Activated CD8-positive, alpha-beta memory T cell treated with anti-CD3 and anti-CD28 coated beads for 1 hour (primary cell): ENCODE measurements at places on chromosomes 5 and 9.

DNA sequence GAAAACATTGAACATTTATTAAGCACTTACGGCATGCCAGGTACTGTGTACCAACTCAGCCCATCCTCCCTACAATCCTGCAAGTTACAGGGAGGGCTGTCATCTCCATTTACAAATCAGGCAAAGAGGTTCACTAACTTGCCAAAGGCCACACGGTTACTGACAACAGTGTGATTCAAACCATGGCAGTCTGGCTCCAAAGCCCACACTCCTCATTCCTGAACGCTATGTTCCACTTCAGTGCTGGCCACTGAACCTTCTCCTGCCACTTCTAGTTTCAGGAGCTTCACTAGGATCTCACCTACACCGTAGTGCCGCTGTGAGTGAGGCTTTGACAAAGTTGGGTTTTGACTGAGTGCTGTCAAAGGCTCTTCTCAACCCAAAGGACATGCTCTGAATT is 7.2 kb upstream of the LIFR start:
- no peak for DNase-seq

DNA sequence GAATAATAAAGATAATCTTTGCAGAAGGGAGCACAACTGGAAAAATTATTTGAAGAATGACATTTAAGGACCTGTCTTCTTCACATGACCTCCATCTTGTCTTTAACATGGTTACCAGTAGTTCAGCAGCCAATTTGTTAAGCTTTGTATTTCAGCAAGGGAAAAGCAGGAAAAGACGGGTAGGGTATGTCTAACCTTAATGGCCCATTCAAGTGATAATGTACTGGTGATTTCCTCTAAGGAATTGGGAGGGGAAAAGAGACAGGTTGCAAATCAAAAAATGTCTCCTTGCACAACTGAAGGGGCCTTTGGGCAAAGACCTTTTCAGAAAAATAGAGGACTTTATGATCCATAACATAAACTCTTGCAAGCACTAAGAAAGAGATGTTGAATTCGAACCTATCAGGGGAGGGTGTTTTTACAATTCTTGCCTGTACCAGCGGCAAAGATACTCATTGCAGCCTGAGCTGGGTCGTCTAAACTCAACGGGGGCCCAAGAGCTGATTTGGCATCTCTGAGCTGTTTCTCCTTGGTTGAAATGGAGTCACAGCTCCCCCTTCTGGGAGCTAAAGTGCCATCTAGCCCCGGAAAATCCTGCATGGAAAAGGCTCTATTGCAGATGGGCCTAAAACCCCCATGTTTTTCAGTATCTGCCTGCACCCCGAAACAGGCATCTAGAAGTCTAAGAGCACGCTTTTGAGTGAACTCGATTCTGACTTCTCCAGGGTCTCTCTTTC is 3.8 kb downstream of the BRINP1 start:
- DNase-seq = no peak

GRCh38 chr5:39670391-39670790 is 245.6 kb upstream of the DAB2 start:
- no peak for DNase-seq

- DNase-seq = no peak
Measured at GRCh38 chr9:27468462-27469110, 55.5 kb upstream of the IFNK start.

DNA sequence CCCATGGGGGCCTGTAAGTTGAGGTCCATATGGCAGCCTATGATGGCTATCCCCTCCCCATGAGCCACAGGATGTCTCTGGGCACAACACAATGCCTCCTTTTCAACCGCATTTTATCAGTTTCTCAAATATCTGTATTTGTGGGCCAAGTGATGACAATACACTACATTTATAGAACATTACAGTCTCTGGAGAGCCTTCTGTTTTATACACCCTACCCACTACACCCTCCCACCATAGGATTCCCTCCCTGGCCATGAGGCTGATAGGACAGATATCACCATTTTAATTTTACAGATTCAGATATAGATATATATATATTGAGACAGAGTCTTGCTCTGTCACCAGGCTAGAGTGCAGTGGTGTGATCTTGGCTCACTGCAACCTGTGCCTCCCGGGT is 236.8 kb downstream of the ENC1 start:
- DNase-seq = no peak

DNA sequence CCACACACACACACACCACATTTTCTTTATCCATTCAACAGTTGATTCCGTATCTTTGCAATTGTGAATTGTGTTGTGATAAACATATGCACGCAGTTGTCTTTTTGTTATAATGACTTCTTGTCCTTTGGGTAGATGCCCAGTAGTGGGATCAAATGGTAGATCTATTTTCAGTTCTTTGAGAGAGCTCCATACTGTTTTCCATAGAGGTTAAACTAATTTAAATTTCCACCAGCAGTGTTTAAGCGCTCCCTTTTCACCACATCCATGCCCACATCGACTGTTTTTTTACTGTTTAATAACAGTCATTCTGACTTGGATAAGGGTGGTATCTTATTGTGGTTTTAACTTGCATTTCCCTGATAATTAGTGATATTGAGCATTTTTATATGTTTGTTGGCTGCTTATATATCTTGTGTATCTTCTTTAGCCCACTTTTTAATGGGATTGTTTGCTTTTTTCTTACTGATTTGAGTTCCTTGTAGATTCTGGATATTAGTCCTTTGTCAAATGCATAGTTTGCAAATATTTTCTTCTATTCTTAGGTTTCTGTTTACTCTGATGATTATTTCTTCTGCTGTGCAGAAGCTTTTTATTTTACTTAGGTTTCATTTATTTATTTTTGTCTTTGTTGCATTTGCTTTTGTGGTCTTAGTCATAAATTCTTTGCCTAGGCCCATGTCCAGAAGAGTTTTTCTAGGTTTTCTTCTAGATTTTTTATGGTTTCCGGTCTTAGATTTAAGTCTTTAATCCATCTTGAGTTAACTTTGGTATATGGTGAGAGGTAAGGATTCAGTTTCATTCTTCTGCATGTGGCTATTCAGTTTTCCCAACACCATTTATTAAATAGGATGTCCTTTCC is 82.4 kb downstream of the SH3RF2 start:
- DNase-seq = no peak

DNA sequence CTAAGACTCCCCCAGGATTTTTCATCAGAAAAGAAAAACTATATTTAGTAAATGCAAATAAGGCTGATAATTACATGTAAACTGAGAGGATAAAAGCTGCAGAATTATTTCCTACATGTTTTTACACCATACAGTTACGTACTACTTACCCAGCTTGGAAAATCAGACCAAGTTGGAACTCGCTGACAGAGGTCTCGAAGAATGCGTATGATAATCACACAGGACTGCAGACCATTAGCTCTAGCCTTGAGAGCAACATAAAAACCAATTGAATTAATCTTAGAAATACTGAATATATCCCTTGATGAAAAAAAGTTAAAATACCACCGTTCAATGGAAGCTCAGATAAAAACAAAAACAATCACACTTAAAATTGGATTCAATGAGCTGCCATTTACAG is 65.6 kb downstream of the ZFR start:
- no peak for DNase-seq

GRCh38 chr5:147481376-147481775 is 28.5 kb downstream of the DPYSL3 start:
- no peak for DNase-seq

- DNase-seq = no peak
Measured at GRCh38 chr5:176364765-176365350, 429 bp upstream of the ARL10 start.

GRCh38 chr5:151692312-151692711 is 5.6 kb upstream of the SPARC start:
- DNase-seq = no peak

DNA sequence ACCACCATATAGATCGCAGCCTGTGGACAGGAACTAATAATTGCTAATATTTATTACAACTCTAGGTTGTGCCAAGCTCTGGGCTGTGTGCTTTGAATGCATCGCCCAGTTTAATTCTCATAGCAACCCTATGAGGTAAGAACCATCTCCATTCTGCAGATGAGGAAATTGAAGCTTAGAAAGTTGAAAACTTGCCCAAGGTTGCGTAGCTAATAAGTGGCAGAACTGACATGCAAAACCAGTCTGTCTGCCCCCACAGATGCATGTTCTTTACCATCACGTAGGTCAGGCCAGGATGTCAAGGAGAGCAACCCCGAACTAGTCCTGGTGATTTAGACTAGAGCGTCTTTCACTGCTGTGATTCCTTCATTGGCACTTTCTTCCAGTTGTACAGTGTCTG is 15.6 kb downstream of the WWC1 start:
- DNase-seq = no peak

GRCh38 chr5:139638090-139638735 is 9.9 kb upstream of the CXXC5 start:
- no peak for DNase-seq

- no peak for DNase-seq
Measured at GRCh38 chr9:135461936-135462335, 17.6 kb upstream of the PPP1R26 start.

GRCh38 chr5:168301593-168302390 is 10.3 kb downstream of the WWC1 start:
- no peak for DNase-seq

DNA sequence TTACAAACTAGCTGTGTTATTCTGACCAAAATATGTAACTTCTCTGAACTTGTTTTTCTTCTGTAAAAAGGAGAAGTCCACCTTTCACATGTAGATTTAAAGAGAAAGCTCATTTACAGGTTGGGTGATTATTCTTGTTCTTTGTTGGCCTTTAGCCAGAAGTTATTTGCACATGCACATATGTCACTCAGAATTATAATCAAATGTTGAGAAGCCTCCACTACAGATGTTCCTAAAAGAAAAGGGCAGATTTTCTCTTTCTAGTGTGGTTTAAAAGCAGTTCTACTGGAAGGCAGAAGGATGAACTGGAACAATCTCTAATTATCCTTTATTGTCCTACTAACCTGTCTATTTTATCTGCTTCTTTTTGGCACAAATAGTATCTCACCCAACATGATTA is 209.8 kb upstream of the ELAVL2 start:
- DNase-seq = no peak

- no peak for DNase-seq
Measured at GRCh38 chr5:163387589-163388343, 49.6 kb upstream of the CCNG1 start.

DNA sequence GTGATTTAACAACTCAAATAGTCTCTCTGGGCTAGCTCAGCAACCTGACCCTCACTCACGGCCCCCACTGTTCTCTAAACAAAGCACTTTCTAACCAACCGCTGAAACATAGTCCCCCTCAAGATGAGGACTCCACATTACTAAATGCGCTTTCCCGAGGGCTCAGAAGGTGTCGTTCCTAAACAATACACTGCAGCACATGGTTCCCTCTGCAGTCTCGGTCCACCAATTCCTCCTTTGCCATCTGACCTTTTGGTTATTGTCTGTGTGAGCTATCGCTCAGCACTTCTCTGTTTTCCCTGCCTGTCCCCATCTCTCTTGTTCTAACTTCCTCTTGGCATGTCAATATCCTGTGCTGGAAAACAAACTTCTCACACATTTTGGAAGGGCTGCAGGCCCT is 7.2 kb downstream of the EPB41L4A start:
- no peak for DNase-seq

DNA sequence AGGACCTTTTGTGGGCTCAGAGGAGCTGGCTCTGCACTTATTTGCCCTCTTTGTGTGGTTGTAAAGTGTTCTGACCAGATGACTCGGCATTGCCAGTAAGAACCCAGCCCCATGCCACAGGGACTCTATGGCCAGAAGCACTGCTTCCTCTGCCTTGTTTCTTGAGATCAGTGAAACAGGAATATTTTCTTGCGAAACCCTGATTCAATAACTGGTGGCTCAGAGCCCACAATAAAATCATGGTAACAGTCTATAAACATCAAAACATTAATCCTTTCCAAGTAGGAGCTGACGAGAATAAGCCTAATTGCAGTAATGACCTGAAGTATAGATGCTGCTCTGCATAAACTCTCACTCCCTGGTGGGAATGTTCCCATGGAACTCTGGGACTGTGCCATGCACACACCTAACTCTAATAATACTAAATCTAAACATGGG is 344.3 kb downstream of the ZNF608 start:
- no peak for DNase-seq

DNA sequence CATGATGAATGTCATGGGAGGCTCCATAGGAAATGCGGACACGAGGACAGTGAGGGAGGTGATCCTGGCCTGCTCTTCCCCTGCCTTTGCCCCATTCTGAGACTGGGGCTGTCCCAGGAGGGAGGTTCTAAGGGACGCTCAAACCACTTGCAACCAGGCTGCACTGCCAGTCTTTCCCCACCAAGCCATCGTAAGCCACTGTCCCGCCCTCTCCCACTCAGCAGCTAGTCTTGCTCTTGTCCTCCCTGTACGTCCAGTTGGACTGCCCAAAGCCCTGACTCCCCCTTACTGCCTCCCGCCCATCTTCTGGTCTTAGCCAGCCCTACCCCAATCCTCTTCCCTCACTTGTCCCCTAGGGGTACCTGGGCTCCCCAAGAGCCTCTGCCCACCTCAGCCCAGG is 115.7 kb downstream of the FSTL4 start:
- no peak for DNase-seq

DNA sequence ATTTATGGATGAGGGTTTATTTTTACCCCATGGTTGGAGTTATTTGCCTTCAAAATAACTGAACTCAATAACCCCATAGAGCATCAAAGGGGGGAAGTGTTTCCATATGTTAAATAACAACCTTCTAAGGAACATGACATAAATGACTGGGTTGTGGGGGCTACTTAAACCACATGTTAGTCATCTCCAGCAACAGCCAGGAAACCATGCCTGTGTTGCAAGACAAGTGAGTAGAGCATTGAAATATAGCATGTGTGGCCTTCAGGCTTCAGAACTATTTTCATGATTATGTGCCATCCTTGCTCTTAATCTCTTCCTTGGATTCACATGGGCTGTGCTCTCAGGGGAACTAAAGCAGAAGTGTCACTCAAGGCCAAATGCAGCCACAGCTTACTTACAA is 431.2 kb downstream of the AGTPBP1 start:
- DNase-seq = no peak

DNA sequence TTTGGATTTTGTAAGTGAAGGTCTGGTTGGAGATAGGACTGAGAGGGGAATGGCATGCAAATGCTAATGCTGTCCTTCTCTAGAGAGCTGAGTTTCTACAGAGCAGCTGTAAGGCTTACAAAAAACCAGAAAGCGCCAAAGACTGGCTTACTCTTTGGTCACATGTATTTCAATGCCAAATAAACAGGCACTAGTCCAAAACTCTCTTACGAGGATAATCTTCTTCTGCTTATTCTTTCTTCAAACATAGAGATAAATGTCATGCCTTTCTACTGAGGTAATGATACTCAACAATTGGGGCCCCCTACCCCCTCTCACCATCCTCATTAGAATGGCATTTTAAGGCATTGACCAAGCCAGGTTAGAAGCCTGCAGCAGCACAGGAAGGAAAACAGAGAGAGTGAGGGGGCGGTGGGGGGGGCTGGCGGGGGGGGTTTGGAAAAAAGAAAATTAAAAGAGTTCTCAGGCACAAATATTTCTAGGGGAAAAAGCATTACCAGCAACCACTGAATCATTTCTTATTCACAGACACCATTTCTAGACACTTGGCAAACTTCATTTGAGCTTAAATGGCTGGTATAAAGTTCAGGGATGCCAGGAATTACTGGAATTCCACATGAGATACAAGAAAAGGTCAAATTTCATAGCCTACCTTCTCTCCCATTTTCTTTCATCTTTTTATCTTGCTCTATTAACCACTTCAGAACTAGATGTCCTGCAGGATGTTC is 34.0 kb downstream of the PUM3 start:
- DNase-seq = no peak
